ENCODE measurements at places on chromosomes 4 and X.

- H3K27ac ChIP-seq = no peak overlapping the region
- DNase-seq = no peak
- peaks cover 6% of the 10 kb centered on the region for H3K4me1 ChIP-seq
These were observed 129.3 kb upstream of the FAT1 start for GRCh38 chr4:186852964-186853391.

DNA sequence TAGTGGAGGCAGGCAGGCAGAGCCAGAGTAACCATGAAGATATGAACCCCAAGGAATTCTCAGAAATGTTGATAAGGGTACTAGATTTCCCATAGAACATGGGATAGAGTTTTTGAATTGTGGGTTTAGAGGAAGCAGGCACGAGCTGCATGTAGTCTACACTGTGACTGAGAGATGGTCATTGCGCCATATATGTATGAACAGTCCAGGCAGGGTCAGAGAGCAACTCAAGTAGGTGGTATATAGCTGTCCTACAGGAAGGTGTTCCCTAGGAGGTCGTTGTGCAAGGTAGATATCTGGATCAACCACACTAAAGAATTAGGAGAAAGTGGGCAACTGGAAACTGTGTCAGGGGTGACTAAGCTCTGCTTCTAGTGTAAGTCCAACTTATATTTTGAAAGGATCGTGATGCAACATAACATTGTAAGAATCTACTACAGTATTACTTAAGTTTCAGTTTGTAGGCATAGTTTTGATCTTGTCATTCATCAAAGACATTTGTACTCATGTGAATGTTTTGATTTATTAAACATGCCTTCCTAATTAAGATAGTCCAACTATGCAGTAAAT, 94.6 kb downstream of the HPGD start:
- no peaks in the 10 kb centered on the region for H3K27me3 ChIP-seq
- no peak overlapping the region for H3K4me3 ChIP-seq
- DNase-seq = no peak
- H3K4me1 ChIP-seq = no peaks in the 10 kb centered on the region
- no peaks in the 10 kb centered on the region for H3K36me3 ChIP-seq
- no peak overlapping the region for H3K27ac ChIP-seq

DNA sequence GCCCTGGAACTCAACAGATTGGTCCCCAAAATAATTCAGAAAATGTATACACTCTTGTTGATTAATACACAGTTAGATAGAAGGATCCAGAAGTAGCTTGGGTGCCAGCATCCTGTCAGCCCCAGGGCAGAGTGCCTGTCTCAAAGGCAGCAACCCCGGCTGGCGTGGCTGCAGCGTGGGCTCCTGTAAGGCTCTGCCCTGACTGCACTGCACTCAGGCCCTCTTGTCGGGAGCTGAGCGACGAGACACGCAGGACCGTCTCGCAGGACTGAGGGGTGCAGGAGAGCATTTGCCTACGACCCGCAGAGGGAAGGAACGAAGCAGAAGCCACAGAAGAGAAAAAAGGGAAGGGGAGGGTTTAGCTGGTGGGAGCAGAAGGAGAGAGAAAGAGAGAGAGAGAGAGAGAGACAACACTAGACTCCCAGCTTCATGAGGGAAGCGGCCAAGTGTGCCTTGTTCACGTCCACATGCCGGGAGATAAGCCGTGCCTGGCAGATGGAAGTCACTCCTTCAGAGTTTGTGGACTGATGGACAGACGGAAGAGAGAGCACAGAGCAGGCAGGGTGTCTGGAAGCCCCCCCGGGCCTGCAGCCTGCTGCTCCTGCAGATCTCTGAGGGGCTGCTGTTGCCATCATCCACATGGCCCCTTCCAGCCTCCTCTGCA, 38.7 kb upstream of the HELT start:
- H3K4me3 ChIP-seq = no peak overlapping the region
- no peak overlapping the region for H3K27ac ChIP-seq
- H3K4me1 ChIP-seq = no peaks in the 10 kb centered on the region
- DNase-seq = no peak

DNA sequence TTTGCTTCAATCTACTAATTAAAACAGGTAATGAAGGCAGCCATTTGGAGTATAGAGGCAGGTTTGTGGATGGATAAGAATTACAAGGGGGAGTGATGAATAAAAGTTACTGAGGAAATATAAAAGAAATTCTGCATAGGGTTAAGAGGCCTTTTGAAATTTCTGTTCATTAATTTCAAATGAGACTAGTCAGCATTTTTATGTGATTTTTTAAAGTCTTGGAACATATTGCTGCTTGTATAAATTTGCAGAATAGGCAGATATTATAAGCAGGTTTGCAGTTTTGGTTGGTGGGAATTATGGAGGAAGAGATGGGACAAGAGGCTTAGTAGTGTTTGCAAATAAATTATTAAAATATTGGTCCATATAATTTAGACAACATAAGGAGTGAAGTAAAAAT, 750.4 kb upstream of the AGA start:
- peaks cover 6% of the 10 kb centered on the region for H3K4me1 ChIP-seq
- DNase-seq = no peak
- no peak overlapping the region for H3K27ac ChIP-seq
- no peaks in the 10 kb centered on the region for H3K36me3 ChIP-seq
- H3K4me3 ChIP-seq = no peak overlapping the region

DNA sequence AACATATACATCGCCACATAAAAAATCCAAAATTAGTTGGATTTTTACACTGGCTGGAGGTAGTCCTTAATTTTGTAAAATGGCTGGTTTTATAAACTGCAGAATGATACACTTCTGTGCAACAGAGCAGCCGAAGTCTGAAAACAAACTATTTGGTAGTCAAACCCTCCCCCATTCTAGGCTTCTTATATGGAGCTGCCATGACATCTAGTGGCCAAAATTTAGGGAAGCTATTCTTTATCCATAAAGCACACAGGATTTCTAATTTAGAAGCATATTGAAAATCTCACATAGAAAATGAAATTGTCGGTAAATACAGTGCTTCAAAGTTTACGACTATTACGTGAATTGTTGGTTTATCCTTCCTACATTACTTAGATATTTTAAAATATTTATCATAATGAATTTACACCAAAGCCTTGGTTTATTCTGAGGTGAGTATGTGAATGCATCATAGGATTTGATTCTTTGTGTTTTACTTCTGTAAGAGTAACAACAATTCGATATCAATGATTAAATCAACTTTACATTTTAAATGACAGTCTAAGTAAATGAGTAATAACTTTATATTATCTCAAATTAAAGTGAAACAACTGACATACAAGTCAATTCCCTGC, 113.4 kb upstream of the FAM241A start:
- peaks cover 12% of the 10 kb centered on the region for H3K4me1 ChIP-seq
- peak; percentile 58 for DNase-seq
- H3K36me3 ChIP-seq = no peaks in the 10 kb centered on the region
- H3K27me3 ChIP-seq = no peaks in the 10 kb centered on the region
- no peak overlapping the region for H3K27ac ChIP-seq
- H3K4me3 ChIP-seq = no peak overlapping the region

- no peaks in the 10 kb centered on the region for H3K36me3 ChIP-seq
- no peaks in the 10 kb centered on the region for H3K4me1 ChIP-seq
- H3K27me3 ChIP-seq = no peaks in the 10 kb centered on the region
- no peak overlapping the region for H3K4me3 ChIP-seq
These were observed 569.1 kb upstream of the GRID2 start for GRCh38 chr4:91734682-91735081.

DNA sequence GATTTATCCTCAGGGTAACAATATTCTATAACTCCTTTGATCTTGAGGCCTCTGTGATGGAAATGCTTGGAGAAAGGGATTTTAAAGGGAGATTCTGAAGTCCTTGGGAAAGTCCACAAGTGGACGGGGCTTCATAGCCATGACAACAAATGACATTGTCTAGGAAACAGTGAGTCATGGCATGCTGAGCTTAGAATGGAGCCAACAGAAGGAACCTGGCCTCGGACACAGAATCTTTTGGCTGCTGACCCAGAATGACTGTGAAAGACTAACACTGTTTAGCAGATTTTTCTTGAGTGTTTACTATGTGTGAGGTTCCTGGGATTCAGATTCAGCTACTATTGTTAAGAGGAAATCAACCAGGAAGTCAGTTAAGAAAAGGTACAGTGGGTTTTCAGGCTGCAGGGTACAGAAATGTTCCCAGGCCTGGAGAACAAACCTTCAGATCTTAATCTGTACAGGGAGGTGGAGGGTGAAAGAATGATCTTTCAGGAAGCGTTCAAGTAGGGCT, 18.1 kb upstream of the CXCL2 start:
- peak overlapping the region; percentile 16 for H3K4me3 ChIP-seq
- peak; percentile 93 for DNase-seq
- H3K4me1 ChIP-seq = peaks cover 71% of the 10 kb centered on the region
- peak overlapping the region; percentile 93 for H3K27ac ChIP-seq
- H3K36me3 ChIP-seq = no peaks in the 10 kb centered on the region
- H3K27me3 ChIP-seq = no peaks in the 10 kb centered on the region

GRCh38 chr4:167622481-167623240, 388.4 kb upstream of the SPOCK3 start:
- H3K4me3 ChIP-seq = peak overlapping the region; percentile 24
- H3K27ac ChIP-seq = no peak overlapping the region
- no peaks in the 10 kb centered on the region for H3K36me3 ChIP-seq

GRCh38 chr4:140052050-140052449, 101.9 kb downstream of the MAML3 start:
- no peak overlapping the region for H3K4me3 ChIP-seq
- no peak overlapping the region for H3K27ac ChIP-seq
- DNase-seq = peak; percentile 19
- peaks cover 25% of the 10 kb centered on the region for H3K4me1 ChIP-seq
- H3K36me3 ChIP-seq = no peaks in the 10 kb centered on the region

DNA sequence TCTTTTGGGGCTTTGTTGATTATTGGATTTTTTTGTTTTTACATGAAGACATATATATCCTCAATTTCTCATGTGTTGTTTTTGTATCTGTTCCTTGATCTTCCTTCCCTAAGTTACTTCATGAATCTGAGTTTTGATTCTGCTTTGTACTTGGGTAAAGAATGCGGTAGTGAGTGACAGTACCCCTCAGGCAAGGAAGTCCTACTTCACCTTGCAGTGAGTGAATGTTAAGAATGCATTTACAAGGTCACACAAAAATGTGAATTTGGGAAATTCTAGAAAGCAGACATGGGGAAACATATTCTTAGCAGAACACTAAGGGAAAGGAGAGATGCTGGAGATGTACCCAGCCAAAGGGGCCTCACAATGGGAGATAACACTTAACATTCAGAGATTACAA, 373.1 kb upstream of the LCORL start:
- DNase-seq = no peak
- no peaks in the 10 kb centered on the region for H3K27me3 ChIP-seq
- H3K36me3 ChIP-seq = no peaks in the 10 kb centered on the region
- no peak overlapping the region for H3K27ac ChIP-seq

- DNase-seq = peak; percentile 43
- H3K36me3 ChIP-seq = no peaks in the 10 kb centered on the region
- no peak overlapping the region for H3K4me3 ChIP-seq
- no peak overlapping the region for H3K27ac ChIP-seq
These were observed 245.2 kb upstream of the CENPE start for GRCh38 chr4:103443324-103443723.

GRCh38 chr4:123042095-123042494, 119.7 kb upstream of the NUDT6 start:
- H3K4me1 ChIP-seq = peaks cover 19% of the 10 kb centered on the region
- DNase-seq = no peak
- H3K27me3 ChIP-seq = no peaks in the 10 kb centered on the region

GRCh38 chr4:174669270-174669669, 147.0 kb upstream of the HPGD start:
- no peaks in the 10 kb centered on the region for H3K36me3 ChIP-seq
- no peak for DNase-seq
- no peaks in the 10 kb centered on the region for H3K27me3 ChIP-seq
- no peak overlapping the region for H3K4me3 ChIP-seq
- no peak overlapping the region for H3K27ac ChIP-seq

DNA sequence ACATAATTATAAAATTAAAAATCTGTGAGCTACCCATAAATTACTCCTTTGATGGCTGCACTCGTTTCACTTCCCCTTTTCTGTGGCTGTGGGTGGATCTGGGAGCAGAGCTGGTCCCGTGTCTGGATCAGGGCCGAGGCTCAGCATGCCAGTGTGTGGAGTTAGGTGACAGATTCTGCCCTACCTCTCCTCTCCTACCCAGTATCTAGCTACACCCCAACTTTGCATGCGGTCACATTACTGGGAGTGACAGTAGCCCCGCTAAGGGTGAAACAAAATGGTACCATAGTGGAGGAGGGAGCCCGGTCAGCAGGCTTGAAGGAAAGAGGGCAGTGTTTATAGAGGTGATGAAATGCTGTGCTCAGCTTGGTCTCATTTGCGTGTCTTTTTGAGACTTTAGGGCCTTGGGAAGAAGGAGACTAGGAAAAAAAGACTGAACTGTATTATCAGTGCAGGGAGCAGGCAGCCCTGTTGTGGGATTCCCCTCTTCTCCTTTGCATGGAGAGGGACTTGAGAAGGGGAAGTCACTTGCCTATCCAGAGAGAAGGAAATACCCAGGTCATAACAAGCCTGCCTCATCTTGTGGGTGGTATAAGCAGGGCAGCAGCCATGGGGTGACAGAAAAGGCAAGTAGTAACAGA, 48.4 kb downstream of the ARHGAP10 start:
- peaks cover 69% of the 10 kb centered on the region for H3K4me1 ChIP-seq
- no peak overlapping the region for H3K4me3 ChIP-seq
- no peak overlapping the region for H3K27ac ChIP-seq
- DNase-seq = no peak
- no peaks in the 10 kb centered on the region for H3K27me3 ChIP-seq
- H3K36me3 ChIP-seq = no peaks in the 10 kb centered on the region

- H3K36me3 ChIP-seq = no peaks in the 10 kb centered on the region
- no peaks in the 10 kb centered on the region for H3K4me1 ChIP-seq
- peaks cover 2% of the 10 kb centered on the region for H3K27me3 ChIP-seq
- no peak overlapping the region for H3K27ac ChIP-seq
- no peak for DNase-seq
These were observed 714.5 kb downstream of the CCSER1 start for GRCh38 chr4:90841676-90842075.

- H3K27ac ChIP-seq = no peak overlapping the region
- H3K36me3 ChIP-seq = no peaks in the 10 kb centered on the region
- no peaks in the 10 kb centered on the region for H3K4me1 ChIP-seq
- no peak for DNase-seq
These were observed 285.5 kb upstream of the ANKRD50 start for GRCh38 chr4:124997991-124998390.

DNA sequence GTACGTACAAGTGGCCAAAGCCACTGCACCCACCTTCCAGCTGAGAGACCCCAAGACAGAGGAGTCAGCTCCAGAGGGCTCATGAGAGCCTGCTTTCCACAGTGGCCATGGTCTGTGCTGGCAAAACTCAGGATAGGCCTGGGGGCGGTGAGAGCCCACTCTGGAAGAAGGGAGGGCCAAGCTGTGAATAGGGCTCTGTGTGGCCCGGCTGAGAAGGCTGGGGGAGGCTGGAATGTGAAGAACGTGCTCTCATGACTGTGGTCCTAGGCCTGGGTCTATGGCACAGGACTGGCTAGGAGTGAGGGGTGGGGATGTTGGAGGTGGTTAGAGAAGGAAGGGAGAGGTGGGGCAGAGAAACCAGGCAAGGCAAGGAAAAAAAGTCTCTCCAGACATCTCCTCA, 13.3 kb downstream of the STARD8 start:
- peaks cover 8% of the 10 kb centered on the region for H3K36me3 ChIP-seq
- no peak overlapping the region for H3K4me3 ChIP-seq
- peaks cover 19% of the 10 kb centered on the region for H3K4me1 ChIP-seq

- no peaks in the 10 kb centered on the region for H3K27me3 ChIP-seq
- no peak overlapping the region for H3K4me3 ChIP-seq
- H3K36me3 ChIP-seq = no peaks in the 10 kb centered on the region
- no peak overlapping the region for H3K27ac ChIP-seq
These were observed 117.6 kb downstream of the HPGD start for GRCh38 chr4:174404677-174405076.

Measured in HFFc6 (cell line).